ENCODE measurements at places on chromosomes 3 and 15. TPM values are rescaled to one million over a fixed set of nuclear protein-coding genes. Genes with fewer than 3 reads are reported as not detected.

LRRN1 gene
- 18.9 TPM for total RNA-seq

DNA sequence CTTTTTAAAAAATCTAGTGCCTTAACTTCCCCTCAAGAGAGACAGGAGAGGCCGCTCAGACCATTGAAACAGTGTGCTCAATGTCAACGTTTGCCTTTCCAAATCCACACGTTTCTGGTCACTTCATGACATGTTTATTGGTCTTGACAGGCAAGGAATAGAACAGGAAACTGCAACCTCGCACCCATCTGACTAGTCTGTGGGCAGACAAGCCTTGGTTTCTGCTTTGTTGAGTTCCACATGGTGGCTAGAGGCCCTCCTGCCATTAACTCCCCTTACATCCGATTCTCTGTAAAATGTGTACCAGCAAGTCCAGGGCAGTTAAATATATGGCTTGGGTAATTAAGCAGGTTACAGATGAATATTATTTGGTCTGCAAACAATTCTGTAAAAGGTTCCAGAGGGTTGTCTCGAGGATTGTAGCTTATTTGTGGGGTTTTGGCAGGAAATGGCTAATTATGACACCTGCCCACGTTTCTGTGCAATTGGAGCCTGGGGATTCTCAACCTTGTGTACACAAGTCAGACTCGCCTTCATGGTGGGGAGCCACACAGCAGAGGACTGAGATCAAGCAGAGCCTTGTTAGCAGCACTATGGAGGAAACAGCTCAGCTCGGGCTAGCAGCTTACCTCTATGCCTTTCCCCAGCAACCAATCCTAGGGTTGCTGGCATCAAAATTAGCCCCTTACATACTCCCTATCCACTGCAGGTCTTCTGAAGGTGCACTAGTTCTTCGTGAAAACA is 317.5 kb upstream of the IGF1R start:
- DNase-seq, result no peak

- DNase-seq, result no peak
These were observed 203.7 kb upstream of the ICE2 start for GRCh38 chr15:60682615-60683014.

- no peak for DNase-seq
These were observed 69.6 kb downstream of the PLOD2 start for GRCh38 chr3:146091397-146091796.

DNA sequence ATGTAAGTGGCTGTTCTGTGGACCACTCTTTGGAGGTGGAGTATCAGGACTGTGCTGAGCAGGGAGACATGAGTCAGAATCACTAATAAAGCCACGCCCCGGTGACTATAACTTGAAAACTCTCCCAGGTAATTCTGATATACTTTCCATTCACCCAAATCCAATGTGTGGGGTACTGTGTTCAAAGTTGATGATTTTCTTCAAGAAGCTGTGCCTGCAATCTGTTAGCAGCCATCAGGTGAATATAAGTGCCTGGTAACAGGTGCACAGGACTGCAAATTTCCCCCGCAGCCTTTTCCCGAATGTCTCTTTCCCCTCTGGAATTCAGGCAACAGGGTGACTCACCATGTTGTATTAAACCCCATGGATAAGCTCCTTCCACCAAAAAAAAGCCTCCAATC is 17.0 kb downstream of the MAGI1 start:
- DNase-seq, result no peak

- no peak for DNase-seq
These were observed 5.6 kb downstream of the AHSG start for GRCh38 chr3:186618318-186618938.

DNA sequence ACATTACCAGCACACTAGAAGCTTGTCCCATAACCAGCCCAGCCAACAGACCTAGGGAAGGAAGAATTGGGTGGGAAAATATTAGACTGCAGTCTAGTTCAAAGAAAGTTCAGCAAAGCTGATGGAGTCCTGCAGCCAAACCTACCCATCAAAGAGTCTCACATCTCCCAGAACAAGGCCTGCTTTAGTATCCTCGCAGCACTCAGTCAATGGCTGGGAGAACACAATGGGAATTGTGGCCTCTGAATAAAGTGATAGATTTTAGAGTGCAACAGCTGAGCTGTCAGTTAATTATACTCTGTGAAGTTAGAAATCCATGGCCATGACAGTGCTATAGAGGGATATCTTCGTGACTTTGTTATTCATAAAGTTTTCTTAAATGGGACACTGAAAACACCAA is 207.2 kb upstream of the NAALADL2 start:
- no peak for DNase-seq

DNA sequence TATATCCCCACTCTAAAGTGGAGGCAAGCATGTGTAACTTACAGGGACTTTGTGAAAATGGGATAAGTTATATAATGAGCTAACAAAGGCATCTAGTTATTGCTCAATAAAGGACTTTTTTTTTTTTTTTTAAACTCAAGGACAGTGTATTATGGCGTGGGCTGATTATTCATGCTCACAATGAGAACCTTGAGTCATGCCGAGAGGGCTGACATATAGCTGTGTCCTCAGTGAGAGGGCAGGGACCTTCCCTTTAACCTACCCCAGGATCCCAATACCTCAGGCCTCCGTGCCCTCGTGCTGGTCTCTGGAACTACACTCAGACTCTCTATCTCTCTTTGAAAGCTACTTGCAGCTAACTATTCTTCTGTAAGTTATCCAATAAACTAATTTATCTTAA is 319.9 kb upstream of the ICE2 start:
- DNase-seq, result no peak

DNA sequence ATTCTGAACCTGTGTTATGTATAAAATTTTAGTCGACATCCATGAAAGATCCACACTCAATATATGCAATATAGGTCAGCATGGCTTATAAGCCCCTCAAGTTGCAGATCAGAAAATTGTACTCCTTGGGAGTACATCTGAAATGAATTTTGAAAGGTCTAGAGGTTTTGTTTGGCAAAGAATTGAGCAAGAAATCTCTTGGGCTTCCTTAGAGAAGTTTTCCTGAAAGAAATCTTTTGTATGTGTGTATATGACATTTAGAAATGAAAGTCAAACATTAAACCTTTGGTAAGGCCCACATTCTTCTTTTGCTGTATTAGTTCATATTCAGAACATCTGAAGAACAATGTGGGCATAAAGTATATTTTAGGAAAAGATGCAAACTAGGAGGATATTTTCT is 1006.6 kb downstream of the NAALADL2 start:
- DNase-seq, result no peak

- no peak for DNase-seq
These were observed 63.5 kb downstream of the ITGB5 start for GRCh38 chr3:124823648-124824047.

GRCh38 chr15:67547064-67547463 is 4.6 kb downstream of the MAP2K5 start:
- no peak for DNase-seq

DNA sequence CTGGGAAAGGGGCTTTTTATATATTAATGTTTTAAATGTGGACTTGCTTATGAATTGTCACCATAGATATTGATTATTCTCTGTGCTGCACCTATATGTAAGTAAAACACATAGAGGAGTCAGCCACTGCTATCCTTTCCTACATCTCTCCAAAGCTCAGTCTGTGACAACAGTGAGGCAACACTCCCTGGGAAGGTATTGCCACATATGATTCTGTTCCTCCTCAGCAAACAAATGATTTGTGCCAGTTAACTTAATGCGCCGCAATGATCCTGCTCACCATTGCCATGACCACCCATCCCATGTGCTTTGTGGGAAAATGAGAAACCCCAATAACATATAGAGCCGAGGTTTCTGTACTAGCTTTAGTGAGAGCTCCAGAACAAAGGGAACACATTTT is 75.1 kb upstream of the FBN1 start:
- DNase-seq, result no peak

- no peak for DNase-seq
These were observed 598.6 kb upstream of the TBL1XR1 start for GRCh38 chr3:177795859-177796258.

DNA sequence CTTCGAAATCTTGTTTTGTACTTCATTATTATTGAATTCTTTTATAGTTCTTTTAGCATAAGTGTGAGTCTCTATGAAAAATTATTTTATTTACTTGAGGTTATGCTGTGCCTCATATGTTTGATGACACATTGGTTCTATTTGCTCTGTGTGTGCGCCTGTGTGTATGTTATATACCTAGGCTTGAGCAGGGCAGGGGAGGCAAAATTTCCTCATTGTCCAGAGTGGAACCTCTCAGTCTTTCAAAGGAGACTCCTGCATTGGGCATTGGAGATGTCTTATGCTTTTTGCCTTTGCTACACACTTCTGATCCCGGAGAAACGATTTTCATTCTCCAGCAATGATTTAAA is 58.4 kb downstream of the ALCAM start:
- no peak for DNase-seq

DNA sequence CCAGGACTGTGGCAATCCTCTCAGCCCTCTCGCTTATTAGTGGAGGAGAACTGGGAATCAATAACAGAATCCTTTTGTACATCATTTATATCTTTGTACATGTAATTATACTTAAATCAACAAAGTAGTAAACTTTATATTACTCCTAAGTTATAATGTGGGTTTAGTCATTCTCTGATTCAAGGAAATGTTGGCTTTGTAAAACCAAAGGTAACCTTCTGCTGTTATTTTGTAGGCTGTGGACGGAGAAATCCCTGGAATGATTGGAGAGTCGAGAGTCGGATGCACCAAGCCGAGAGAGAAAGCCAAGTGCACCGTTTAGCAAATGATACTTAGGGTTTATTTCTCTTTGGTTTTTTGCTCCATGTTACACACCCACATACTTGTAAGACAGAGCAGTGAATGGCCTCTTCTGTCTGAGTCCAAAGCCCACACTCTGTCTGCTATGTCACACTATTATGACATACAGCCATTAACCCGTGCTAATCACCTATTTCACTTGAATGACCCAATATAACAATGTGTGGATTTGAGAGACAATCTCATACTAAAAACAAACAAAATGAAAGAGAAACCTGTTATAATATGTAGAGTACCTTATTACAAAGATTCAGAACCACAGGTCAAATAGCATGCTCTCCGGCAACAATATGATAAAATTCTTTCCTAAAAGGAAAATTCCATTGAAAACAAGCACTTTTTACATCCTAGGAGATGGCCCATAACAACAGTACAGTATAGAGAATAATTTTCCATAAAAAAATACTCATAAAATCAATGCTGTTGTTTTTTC is 72.2 kb downstream of the MECOM start:
- DNase-seq, result no peak

- no peak for DNase-seq
These were observed 807.2 kb upstream of the CFAP20DC start for GRCh38 chr3:59856934-59857460.

GRCh38 chr15:70492240-70493177 is 270.8 kb downstream of the UACA start:
- DNase-seq, result no peak

DNA sequence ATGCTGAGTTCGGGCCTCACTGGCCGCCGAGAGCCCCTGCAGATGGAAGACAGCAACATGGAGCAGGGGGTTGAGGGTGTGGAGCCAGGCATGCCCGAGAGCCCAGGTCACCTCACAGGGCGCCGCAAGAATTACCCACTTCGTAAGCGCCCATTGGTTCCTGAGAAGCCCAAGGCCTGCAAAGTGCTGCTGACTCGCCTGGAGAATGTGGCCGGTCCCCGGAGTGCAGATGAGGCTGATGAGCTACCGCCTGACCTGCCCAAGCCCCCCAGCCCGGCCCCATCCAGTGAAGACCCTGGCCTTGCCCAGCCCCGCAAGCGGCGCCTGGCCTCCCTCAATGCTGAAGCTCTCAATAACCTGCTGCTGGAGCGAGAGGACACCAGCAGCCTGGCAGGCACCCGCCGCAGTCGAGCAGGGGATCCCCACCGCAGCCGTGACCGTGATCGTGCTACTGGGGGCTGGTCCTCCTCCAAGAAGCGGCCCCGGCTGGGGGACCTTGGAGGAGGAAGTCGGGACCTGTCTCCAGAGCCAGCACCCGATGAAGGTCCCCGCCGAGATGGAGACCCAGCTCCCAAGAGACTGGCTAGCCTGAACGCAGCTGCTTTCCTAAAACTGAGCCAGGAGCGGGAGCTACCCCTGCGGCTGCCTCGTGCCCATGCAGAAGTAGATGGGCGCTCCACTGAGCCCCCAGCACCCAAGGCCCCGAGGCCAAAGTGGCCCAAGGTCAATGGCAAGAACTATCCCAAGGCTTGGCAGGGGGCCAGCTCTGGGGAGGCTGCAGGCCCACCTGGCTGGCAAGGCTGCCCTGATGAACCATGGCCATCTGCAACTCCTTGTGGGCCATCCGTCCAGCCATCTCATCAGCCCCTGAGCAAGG is 12.1 kb upstream of the CHST14 start:
- no peak for DNase-seq

DNA sequence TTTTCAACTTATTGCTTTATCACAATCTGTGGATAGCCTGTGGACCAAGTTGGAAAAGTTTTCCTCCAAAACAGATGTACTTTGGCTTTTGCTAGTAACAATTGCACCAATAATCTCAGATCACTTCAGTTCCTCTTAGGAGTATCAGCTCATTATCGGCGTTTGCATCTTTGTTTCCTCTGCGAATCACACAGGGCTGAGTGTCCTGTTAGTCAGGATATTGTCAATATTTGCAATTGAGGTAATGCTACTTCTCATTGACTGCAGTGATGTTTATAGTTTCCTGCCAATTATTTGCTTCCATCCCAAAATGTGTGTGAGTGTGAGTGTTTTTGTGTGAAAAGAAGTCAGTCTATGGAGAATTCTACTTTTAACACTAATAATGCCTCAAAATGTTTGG is 545.0 kb downstream of the SI start:
- no peak for DNase-seq

DNA sequence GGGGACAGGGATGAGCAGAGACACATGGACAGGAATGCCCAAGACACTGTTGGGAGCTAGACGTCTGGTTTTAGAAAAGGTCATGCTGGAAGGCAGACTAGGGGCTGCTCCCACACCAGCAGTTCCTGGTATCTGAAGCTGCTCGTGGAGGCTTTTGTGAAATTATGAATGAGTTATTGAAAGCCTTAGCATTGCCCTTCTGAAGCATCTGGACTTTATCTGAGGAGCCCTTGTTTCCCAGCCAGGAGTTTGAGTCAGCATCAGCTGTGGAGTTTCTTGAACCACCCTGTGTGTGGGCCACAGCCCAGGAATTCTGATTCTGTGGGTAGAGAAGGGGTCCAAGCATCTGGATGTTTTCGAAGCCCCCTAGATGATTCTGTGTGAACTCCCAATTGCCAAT is 258.7 kb downstream of the SLCO3A1 start:
- DNase-seq, result no peak

DNA sequence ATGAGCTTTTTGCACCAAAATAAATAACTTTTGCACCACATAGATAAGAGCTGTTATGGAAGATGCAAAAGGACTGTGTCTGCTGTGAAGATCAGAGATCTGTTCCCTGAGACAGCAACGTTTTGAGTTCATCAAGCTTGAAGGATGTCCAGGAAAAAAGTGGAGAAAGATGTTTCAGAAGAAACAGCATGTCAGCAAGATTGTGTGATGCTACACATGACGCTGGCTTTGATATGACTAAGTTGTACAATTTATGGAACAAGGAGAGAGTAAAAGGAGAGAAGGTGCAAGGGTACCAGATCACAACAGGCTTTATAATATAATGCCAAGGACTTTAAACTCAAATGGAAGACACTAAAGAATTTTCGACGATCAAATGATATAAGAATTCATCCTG is 16.6 kb downstream of the TJP1 start:
- DNase-seq, result no peak

All from breast epithelium (tissue), 4 donors.